T-cell (primary cell): ENCODE measurements at places on chromosomes 16 and 17.
A peak's percentile ranks its signal among the peaks of the same experiment; 100 is the strongest.

GRCh38 chr17:77297693-77298666 is 157.2 kb downstream of the SEC14L1 start:
- no peak for DNase-seq

- DNase-seq = no peak
Measured at GRCh38 chr17:59527931-59528330, 37.5 kb upstream of the DHX40 start.

DNA sequence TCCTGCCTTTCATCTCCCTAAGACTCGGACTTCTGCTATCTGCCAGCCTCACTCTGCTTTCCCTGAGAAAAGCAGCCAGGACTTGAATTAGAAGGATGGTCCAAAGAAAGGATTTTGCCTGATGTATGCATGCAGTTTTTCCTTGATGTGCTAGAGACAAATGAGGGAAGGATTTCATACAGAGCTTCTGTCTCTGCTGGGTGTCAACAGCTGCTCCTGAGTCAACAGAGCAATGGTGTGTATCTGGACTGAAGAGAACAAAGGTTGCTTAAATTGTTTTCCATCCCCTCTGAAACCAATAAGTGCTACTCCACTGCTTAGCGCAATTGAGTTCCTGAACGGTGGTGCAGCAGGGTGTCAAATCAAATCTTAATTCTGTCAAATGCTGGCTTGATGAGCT is 680.6 kb upstream of the C16orf82 start:
- no peak for DNase-seq

GRCh38 chr17:19024101-19025078 is 19.8 kb upstream of the FAM83G start:
- DNase-seq = peak; percentile 27

GRCh38 chr17:47811709-47812108 is 9.9 kb downstream of the OSBPL7 start:
- DNase-seq = no peak

DNA sequence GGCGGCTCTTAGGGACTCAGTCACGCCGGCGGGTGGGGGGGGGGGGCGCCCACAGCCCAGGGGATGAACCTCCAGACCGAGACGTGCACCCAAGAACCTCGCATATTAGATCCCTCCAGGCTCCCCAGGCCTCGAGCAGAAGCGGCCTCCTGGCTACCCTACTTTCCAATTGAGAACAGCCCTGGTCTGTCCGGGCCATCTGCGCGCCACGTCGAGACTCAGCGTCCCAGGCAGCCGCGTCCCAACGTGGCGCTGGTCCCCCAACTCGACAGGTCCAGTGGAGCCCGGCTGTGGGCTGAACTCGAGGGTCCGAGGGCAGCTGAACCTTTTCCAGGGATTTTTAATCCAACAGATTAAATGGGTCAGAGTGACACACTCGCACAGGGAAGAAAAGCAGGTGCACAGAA is 2.3 kb upstream of the IRX3 start:
- DNase-seq = no peak

DNA sequence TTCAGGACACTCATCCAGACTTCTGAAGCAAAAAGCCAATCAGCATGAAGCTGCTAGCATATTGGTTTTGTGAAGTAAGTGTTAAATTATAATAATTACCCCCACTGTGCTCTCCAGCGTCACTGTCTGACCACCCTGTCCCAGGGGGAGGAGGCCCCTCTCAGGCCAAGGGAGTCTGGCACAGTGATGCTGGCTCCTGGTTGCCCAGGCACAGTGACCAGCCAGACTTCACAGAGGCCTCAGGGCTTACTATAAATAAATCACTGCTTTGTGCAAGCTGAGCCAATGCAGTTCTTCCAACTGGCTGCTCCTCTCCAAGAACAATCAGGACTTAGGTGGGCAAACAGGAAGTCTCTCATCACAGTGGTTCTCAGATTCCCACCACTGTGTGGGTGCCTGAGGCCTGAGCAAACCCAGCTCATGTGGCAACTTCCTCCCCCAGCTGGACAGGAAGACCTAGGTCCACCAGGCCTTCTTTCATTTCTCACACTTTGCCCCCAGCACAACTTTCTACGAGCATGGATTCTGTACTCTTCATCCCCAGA is 1.7 kb upstream of the DBNDD1 start:
- no peak for DNase-seq

DNA sequence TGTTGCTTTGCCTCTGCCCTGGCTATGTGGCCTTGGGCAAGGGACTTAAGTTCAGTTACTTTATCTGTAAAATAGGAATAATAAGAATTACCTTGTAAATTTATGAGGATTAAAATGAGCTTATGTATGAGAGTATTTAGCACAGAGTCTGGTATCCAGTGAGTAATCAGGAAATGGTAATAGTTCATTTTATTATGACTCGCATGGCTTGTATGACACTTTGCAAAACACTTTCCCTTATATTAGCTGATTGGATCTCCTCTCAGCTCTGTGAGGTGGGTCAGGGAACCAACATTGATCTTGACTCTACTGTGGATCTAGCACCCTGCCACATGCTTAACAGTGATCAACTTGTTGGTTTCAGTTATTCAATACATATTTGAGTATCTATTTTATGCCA is 8.3 kb upstream of the CDH3 start:
- DNase-seq = no peak

DNA sequence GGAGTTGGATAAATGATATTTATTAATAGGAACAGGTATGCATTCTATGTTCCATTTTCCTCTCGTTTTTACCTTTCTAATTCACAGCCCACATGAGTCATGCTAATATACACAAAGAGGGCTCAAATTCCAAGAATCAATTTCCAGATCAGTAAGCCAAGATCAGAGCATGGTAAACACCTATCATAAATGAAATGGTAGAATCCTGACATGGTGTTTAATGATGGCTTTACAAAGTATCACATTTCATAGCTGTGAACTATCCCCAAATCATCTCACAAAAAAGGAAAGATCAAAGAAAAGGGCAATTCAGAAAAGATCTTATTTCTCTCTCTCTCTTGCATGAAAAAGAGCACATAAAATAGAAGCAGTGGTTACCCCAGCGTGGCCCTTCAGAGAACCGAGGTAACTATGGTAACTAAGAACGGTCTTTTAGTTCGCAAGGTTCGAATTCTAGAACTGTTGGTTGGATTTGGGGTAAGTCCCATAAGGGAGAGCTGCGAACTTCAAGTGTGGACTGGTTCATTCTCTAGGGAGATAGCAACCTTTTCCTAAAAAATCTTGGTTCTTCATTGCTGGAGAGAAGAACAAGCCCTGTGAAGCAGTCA is 73.0 kb downstream of the MARCHF10 start:
- DNase-seq = no peak

DNA sequence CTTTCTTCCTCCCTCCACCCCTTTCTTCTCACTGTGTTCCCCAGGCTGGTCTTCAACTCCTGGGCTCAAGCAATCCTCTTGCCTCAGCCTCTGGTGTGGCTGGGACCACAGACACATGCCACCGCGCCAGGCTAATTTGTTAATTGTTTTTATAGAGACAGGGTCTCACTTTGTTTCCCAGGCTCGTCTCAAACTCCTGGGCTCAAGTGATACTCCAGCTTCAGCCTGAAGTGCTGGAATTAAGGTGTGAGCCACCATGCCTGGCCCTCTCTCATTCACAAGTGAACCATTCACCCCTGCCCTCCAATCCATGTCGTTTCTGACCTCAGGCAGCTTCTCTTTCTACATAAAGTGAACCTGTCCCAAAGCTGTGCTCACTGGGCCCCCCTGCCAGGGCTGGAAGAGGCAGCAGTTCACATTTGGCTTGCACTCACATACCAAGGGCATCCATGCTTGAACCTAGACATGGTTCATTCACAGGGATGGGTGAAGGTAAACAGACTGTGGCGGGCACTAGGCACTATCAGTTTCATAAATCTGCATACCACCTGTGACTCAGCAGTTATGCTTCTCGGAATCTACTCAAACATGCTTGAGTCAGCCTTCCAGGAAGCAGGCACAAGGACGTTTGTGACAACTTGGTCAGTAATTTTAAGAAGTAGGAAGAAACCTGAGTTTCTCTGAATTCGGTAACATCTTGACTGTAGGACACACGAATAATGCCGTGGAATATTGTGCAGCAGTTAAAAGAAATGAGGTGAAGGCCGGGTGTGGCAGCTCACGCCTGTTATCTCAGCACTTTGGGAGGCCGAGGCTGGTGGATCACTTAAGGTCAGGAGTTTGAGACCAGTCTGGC is 6.0 kb upstream of the RNF213 start:
- no peak for DNase-seq

DNA sequence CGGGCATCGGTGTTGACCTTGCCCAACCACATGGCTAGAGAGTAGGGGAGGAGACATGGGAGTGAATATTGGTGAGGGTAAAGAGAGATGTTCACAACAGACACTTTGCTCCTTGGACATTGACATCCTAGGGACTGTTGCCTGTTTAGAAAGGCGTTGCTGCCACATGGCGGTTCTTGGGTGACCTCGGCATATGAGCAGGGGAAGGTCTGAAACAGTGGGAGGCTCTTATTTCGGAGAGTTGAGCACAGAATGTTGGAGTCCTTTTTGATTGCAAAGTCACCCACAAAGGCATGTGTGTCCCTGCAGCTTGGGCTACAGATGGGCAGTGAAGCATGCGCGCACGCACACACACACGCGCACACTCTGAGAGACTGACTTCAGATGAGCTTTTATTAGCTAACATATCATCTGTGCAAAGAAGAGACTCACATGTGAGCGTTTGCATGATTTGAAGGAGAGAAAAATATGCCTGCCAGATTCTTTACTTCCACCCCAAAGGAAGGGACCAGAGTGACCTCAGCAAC is 104.4 kb downstream of the SHISA9 start:
- DNase-seq = no peak

DNA sequence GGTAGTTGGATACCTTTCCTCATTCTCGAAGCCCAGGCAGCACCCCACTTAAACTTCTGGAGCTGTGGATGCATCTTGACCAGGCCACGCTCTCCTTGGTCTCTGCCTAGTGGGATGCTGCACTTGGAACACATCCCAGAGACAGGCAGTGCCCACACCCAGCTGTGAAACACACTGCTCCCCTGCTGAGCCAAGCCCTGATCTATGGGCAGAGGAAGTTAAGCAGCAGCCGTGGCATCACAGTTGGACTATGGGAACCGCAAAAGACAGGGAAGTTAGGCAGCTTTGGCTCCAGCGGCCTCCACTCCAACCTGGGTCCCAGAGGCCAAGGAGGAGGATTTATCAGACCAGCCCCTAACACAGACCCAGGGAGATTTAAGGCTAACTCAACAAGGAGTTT is 284.8 kb upstream of the CCL2 start:
- no peak for DNase-seq

DNA sequence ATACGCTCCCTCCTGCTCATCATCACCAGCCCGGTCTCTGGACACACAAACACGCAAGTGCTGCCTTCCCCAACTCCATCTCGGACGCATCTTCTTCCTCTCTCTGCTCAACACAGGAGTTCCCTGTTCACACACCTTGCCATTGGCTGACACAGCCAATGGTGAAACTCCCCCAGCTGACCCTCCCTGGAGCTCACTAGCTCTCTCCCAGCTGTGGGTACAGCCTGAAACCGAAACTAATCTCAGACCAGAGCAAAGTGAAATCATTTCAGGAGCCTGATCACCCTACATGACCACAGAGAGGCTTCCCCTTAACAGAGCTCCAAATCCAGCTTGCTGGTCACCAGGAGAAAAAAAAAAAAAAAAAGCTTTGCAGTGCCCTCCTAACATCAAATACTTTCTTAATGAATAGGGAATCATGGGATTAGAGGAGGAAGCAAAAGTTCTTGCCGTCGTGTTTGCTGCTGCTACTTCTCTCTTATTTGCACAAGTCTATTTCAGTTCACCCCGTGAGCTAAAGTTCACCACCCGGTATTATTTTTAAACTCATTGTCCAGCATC is 8.3 kb downstream of the CUEDC1 start:
- peak; percentile 19 for DNase-seq

GRCh38 chr17:42118545-42118944 is 2.6 kb downstream of the KAT2A start:
- peak; percentile 29 for DNase-seq

- DNase-seq = no peak
Measured at GRCh38 chr16:56997931-56998330, 8.6 kb downstream of the NLRC5 start.

GRCh38 chr16:55051571-55052347 is 121.1 kb downstream of the IRX5 start:
- no peak for DNase-seq

DNA sequence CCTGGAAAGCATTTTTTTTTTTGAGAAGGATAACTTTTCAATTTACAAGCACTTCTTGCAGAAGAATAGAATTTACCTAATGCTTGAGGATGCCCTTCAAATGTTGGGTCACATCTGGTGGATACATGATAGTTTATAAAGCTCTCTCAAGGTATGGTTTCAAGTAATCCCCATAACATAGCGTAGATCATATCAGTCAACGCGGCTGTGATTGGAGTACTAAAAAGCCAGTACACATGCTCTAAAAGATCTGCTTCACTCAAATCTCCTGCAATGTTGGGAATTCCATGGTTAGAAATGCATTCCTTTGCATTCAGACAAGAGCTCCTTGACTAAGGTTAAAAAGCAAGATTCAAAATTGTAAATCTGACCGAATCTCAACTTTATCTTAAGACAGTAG is 3.9 kb upstream of the KCNJ16 start:
- no peak for DNase-seq

DNA sequence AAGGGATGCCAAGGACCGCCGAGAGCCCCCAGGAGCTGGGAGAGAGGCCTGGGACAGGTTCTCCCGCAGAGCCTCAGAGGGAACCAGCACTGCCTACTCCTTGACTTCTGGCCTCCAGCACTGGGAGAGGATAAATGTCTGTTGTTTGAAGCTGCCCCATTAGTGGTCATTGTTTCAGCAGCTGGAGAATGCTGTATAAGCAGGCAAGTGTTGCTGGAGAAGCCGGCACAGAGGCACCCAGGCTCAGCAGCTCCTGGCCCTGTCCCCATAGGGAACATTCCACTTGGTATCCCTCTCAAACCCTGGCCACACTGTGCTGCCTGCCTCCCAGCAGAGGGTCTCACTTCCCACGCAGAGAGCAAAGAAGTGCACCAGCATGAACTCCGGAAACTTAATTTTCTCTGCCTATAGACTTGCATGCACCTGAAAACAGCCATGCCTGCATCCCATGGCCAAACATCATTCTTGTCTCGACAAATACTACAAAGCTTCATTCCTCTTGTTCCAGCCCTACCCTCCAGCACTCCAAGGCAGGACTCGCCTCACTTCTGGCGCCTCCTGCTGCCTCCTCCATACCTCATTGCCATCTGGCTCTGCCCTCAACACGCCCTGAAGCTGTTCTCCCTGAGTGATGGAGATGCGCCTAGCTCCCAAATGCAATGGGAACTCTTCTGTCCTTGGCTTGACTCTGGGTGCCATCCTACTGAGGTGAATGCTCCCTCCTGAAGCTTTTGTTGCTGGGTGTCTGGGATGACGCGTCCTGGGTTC is 88.1 kb downstream of the DNAH17 start:
- DNase-seq = no peak
